ENCODE measurements at places on chromosomes 1 and 21.

GRCh38 chr1:33025180-33025569, 11.5 kb downstream of the AK2 start:
- DNase-seq = no peak

- no peak for DNase-seq
Observed at GRCh38 chr21:35399706-35400105, 350.6 kb upstream of the RUNX1 start.

DNA sequence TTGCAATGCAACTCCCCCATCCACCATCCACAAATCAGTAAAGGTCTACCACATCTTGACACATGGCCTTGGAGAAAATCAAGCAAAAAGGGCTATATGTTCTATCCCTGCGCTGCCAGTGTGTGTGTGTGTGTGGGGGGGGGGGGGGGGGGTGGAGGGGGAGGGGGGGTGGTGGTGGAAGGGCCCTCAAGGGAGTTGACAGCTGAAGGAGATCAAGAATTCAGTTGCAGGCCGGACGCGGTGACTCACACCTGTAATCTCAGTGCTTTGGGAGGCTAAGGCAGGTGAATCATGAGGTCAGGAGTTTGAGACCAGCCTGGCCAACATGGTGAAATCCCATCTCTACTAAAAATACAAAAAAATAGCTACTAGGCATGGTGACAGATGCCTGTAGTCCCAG, 37.6 kb upstream of the CLIC4 start:
- DNase-seq = no peak

- DNase-seq = no peak
Observed at GRCh38 chr1:206835186-206835585, 30.2 kb upstream of the IL20 start.

GRCh38 chr1:38727684-38728584, 131.6 kb downstream of the RRAGC start:
- DNase-seq = no peak

DNA sequence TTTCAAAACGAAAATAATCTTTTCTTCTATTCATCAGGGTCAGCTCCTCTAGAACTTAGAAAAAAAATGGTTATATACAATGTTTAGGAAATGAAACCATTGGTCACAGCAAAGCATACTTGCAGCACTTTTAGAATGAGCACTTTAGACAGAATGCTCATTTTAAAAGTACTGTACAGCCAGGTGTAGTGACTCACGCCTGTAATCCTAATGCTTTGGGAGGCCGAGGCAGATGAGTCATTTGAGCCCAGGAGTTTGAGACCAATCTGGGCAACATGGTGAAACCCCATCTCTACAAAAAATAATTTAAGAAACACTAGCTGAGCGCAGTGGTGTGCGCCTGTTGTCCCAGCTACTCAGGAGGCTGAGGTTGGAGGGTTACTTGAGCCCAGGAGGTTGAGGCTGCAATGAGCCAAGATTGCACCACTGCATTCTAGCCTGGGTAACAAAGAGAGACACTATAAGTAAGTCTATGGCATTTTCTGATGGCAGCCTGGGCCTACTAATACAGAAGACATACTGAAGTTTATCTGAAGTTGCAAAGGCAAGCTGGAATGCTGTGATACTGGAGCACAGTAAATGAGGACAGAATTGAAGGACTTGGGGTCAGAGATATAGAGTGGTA, 48.9 kb upstream of the ZNF326 start:
- no peak for DNase-seq

DNA sequence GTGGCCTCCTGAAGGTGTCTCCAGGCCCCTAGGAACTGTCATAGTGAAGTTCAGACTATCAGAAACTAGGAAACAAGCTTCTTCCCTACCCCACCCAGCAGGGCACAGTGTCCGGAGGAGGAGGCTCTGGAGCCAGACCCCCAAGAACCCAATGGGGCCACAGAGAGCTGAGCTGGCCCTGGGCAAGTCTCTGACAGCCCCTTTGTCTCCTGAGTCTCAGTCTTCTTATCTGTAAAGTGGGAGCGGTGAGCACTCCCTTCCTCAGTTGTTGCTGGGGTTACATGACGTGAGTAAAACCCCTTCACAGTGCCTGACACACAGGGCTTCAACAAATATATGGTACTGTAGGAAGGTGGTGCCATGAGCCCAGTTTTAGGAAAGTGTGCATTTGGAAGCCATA, 675.8 kb downstream of the MATN1 start:
- no peak for DNase-seq

DNA sequence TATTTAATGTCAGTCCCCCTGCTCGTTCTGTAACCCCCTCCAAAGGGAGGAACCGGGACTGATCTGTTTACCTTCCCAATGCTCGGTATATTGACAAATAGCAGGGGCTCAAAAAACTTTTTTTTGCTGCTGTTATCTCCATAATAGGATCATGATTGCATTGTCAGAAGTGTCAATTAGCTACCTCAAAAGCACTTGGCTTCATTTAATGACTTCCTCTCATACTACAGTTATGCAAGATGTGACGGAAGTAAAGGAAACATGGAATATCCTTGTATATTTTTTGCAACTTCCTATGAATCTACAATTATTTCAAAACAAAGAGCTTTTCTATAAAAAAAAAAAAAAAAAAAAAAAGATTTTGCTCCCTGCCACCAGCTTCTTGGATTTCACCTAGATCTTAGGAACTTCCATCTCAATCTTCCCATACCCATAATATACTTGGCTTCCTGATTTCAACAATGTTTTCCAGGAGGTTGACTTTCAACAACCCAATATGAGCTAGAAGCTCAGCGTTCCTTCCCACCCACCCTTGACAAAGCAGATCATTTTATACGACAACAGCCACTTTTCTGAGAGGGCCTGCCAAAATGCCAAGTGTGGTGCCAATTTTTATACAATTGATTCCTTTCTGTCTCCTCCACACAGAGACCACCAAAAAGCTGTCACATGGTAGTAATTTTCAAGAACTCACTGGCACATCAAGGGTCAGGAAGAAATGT, 71.7 kb downstream of the SETD4 start:
- no peak for DNase-seq

DNA sequence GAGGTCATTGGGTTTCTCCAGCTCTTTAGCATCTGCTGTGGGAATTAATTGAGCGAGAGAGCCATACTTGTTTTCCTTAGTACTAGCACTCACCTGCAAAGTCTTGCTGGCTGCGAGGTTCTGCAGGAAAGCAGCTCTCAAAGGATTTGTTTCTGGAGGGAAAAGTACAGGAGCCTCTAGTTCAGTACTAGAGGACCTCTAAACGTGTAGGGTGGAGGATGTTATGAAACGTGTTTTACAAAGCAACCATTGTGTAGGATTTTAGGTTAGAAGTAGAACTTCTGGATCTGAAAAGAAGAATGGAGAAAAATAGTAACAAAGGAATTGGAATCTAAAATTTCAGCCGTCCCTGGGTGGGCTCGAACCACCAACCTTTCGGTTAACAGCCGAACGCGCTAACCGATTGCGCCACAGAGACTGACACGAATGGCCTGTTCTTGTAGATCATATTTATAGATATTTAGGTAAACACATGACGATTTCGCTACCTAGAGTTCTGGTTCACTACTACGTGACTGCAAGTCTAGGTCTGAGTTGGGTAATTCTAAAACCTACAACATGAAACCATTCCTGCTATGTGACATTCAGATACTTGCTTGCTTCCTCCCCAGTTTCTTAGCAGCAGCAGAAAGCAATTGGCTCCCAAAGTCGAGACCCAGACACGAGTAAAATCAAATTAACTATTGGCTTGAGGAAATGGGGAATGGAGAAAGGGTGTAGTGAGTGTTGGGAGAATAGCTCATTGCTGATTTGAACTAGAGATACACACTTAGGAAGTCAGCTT, 60.2 kb upstream of the CFAP126 start:
- peak; percentile 41 for DNase-seq

DNA sequence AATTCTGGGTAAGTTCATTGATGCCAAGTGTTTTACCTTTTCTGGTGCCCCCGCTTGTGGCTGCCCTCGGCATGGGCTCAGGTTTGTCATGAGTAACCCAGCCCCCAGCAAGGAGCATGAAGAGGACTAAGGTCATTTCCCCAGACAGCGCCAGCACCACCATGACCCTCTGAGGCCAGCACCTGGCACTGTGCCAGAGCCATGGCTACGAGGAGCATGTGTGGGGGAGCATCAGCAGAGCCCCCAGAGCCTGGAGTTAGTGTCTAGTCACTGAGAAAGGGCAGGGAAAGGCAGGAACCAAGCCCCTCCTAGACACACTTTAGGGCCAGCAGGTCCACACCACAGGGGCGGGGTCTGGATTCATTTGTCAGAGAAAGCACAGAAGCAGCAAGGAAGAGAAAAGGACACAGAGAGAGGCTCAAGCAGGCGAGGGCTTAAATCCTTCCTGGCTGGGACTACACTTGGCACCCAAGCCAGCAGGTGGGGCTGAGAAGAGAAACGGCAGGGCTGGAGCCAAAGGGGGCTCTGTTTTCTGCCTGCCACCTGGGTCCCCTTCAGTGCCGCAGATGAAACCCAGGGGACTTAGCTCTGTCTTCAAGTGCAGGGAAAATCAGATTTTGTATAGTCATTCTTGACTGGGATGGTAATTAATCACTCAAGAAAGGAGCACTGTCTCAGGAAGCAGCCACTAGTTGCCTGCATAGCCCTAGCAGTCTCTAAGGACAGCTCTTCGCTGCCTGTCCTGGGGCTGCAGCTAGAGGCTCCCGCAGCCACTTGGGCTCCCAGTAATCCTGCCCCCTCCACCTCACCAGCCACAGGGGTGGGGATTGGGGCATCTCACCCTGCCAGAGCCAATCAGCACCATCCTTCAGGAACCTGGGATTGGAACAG, 79.6 kb upstream of the ZC3H12A start:
- DNase-seq = no peak

- DNase-seq = no peak
Observed at GRCh38 chr1:147177611-147178380, 5.5 kb upstream of the PRKAB2 start.

DNA sequence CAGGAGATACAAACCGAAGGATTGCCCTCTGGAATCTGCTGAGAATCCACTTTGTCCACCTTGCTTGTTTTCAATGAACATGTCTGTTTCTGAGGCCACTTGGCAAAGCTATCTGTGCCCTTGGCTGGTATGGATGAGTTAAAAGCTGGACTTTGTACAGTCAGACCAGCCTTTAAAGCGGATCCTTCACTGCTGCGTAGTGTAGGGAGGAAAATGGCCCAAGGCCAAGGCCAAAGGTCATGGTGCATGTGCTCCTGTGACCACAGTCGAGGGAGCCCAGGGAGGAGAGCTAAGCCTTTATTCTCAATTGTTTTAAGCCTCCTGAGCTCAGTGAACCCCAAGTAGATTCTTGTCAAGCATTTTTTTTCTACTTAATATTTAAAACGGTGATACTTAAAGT, 37.0 kb downstream of the KCNJ15 start:
- DNase-seq = no peak

DNA sequence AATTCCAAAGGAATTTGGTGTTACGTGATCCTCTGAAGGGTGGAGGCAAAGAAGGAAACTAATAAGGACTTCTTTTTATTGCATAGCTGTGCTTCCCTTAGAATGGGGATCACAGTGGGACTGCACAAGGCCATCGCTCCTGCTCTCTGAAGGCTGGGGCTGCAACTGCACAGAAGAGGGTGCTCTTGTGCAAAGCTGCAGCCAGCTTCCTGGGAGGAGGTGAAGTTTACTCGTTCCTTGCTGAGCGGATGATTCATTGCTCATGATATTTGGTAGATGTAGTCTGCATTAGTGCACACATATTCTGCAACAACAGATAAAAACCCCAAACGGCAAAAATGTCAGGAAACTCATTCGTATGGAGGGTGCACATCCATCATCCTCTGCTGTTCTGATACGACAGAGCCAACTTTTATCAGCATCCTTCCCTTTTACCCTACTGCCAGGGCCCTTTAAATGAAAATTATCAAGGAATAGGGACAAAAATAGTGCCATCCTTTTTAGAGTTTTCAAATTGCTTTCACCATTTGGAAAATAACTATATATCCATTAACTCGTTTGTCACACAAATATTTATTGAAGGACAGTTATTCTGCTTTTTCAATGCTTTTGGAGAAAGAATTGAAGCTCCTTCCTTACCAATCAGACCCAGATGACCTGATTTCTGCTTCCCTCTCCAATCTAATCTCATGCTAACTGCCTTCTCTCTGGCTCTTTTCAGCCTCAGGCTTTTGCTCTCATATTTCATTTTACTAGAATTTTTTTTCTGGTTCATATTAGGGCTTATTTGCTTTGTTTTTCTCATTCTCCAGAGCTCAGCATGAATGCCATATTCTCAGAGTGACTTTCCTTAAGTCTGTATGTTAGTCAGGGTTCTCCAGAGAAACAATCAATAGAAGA, 263.6 kb downstream of the DUSP10 start:
- peak; percentile 58 for DNase-seq

DNA sequence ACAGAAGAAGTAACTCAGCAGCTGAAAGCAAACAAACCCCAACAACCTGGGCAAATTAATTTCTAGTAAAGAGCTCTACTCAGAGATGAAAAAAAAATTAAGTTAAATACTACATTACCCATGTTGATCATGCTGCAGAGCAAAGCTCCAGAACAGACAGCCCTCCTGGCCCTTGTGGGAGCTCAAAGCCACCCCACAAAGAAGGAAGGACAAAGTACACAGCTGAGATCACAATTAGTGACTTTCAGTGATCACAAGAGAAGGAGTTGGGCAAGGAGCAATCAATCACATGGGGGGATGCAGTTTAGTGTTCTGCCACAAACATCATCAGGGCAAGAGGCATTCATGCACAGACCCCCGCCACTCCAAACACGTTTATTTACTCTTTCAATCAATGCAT, 114.2 kb downstream of the DAB1 start:
- no peak for DNase-seq

Measured in CD4-positive, alpha-beta T cell treated with Interleukin-17A for 1 hour (primary cell).